ENCODE measurements at places on chromosomes 5 and 9. TPM values are rescaled to one million over a fixed set of nuclear protein-coding genes. Genes with fewer than 3 reads are reported as not detected.
A peak's percentile ranks its signal among the peaks of the same experiment; 100 is the strongest.

The ADAMTS16 gene
- not detected for total RNA-seq

GRCh38 chr9:83403527-83404238 is 134.5 kb downstream of the FRMD3 start:
- no peak for DNase-seq

The SLC6A18 gene
- not detected for total RNA-seq

DNA sequence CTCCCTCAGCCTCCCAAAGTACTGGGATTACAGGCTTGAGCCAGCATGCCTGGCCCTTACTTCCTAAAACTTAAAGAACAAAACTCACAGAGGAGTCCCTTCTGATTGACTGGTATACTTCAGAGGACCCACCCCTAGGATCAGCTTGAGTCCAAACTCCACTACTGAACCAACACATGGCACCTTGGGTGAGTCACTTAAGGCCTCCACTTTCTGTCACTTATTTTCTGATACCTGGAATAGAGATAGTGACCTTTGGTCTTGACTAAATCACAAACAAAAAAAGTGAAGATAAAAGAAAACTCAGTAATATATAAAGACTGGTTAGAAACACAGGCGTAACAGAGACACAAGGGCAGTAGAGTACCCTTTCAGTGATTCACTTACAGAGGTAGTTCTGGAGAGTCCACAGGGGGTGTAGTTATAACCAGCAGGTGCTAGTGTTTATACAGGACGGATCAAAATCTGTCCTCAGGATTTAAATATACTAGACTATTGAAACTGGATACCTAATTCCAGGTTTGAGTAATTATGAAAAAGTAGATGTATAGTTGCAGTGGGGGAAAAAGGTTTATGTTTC is 274.3 kb upstream of the ANKRD55 start:
- DNase-seq: no peak

The EFNA5 gene
- total RNA-seq: 51.2 TPM

DNA sequence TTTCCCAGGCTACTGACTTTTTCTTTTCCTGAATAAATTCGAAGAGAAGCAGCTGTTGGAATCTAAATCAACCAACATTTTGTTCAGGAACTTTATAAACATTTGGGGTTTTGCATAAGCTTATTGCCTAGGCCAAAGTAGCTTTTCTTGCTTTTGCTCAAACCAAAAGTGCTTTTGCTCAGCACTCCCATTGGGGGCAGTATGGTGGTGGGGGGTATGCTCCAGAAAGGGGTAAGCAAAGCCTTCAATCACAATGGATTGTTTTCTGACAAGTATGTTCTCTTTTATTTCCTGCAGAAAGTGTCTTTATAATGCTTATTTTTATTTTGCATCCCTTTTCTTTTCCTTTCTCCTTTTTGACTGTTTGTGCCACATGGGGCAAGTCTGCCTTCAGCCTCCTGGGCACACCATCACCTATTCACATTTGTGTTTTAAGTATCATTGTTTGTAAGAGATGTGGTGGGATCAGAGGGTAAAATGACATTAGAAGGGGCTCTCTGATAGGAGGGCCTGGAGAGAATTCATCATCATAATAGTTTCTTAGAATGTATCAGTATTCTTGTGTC is 86.0 kb downstream of the PRDM6 start:
- no peak for DNase-seq

DNA sequence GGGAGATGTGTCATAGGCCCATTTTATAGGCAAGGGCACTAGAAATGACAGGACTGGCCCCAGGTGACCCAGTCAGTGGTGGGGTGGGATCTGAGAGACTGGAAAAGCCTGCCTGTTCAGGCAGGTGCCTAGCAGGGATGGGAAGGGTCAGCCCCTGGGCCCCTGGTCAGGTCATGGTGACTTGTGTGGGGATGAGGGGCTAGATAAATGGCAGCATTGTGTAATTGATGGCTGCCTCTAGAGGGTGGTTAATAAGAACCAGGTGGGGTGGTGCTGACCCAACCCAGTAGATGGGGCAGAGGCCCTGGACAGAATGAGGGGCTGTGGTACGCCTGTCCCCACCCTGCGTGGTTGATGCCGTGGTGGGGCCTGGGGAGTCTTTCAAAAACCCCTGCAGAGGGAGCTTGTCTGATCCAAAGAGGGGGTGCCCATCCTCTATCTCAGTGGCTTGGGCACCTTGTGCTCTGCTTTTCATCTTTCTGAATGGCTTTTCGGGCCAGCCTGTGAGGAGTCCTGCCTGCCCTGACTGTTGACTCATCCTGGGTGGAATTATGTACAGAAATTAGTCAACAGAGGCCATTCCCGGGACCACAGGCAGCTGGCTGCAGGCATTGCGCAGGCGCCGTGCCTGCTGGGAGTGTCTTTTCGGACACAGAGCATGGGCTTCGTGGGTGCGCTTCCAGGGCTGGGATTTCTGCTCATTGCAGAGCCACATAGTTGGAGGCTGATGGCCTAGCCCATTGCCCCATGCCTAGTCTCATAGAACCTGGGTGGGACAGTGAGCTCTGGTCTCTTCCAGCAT is 93.6 kb upstream of the PITX1 start:
- DNase-seq: peak; percentile 98

DNA sequence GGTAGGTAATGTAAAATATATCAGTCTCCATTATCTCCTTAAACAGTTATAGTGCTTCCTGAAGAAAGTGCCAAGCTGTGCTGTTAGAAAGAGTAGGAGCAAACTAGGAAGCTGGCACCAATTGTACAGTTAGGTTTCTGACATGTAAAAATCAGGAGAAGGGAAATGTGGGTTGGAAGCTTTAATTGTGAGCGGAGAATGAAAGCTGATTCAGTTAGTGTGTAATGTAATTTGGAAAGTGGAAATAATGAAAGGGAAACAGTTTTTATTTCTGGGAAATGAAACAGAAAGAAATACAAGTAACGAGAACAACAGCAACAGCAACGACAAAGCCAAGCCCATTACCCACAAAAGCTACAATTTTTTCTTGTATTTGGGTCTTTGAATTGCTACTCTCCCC is 48.8 kb upstream of the JAK2 start:
- no peak for DNase-seq

DNA sequence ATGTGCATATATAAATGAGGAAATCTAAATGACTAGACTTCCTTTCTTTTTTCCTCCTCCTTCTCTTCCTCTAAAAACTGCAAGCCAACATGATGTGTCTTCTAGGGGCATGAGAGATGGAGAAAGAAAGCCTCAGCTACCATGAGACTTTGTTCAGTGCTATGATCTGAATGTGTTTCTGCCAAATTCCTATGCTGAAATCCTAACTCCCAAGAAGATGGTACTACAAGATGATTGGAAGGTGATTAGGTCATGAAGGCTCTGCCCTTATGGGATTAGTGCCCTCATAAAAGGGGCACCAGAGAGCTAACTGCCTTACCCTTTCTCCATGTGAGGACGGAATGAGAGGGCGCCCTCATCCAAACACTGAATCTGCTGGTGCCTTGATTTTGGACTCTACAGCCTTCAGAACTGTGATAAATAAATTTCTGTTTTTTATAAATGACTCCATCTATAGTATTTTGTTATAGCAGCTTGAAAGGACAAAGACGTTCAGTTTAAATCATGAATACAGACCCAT is 72.2 kb upstream of the IL6ST start:
- no peak for DNase-seq

DNA sequence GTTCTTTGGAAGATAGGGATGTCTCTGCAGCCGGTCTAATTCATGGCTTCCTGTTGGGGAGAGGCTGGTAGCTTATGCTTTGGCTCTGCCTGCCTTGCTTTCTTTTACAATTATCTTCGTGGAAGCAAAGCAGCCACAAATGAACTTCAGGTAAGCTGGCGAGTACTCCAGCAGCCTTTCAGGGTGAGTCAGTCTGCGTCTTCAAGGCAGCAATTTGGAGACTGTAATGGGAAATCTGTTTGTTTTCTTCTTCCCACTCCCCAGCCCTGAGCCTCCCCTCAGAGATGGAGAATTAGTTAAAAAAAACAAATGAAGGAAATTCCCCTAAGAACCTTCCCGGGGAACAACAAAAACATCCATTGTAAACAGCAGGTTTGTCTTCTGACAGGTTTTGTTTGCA is 100.1 kb downstream of the PSAT1 start:
- DNase-seq: no peak

DNA sequence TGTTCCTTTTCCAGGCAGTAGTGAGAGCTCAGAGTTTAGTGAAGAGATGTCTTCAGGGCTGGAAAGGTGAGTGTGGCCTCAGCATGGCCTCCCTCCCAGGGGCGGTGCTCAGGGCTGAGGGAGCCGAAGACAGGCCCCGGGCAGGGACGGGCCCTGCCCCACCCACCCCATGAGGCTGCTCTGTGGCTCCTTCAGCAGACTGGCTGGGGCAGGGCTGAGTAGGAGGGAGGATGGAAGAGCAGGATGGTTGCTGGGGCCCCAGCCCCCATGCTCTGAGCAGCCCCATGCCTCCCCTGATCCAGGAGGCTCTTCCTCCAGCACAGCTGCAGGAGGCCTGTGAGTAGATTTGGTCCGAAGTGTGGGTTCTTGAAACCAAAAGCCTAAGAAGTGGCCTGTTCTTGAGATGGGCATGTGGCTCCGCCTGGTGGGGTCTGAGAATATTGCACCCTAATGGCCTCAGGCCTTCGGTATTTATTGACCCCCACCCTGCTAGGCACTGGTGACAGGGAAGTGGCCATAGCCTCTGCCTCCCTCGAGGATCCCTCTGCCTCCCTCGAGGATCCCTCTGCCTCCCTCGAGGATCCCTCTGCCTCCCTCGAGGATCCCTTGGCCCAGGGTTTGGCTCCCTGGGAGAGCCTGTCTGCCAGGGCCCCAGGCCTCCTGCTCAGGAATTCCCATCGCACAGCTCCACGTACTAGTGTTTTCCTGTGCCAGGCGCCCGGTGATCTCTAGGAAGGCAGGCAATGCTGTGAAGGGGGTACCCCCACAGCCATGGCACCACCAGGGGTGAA is 65.4 kb upstream of the GARNL3 start:
- DNase-seq: peak; percentile 79

The OR1K1 gene
- total RNA-seq: not detected

GRCh38 chr5:33170411-33170810 is 270.4 kb upstream of the TARS1 start:
- DNase-seq: no peak

DNA sequence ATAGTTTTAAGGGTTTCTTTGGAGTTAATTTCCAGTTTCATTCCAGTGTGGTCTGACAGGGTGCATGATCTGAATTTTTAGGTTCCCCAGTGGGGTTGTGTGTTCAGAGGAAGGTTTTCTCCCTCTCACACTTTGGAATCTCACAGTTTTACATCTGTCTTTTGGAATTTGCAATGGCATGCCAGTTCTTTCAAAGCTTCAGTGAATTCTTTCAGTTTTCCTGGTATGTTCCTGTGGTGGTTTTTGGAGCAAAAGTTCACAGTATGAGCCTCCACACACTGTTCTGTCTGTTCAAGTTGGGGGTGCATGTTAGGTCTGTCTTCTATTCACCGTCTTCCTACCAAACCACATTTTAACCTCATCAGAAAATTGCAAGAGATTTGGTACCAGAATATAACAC is 624.2 kb downstream of the KCTD16 start:
- DNase-seq: no peak

DNA sequence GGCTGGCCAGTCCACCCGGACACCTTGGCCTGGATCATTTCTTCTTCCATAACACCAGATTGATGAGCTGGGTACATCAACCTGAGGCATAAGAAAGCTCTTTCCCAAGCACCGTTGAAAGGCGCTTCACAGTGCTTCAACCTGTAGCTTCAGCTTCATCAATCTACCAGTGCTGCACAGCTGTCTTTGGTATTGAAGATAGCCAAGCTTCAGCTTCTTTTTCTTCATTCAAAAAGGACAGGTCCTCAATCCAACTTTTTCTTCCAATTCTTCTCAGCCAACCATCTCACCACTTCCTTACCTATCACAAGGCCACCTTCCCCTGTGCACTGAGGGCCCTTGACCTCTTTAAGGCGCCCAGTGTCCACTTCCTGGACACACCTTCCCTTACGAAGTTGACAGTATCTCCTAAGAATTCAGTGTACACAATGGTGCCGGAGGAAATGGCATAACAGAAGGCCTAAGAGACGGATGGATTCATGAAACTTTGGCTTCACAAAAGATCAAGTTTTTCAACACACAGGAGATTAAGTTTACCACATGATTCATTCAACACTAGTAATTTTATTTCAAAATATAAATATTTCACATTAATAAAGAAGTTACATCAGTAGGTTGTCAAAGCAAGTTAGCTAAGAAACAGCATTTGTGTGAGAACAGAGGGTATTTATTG is 1.4 kb upstream of the CTNNAL1 start:
- DNase-seq: no peak

- no peak for DNase-seq
These were observed 173.4 kb downstream of the GOLPH3 start for GRCh38 chr5:32000731-32001130.

DNA sequence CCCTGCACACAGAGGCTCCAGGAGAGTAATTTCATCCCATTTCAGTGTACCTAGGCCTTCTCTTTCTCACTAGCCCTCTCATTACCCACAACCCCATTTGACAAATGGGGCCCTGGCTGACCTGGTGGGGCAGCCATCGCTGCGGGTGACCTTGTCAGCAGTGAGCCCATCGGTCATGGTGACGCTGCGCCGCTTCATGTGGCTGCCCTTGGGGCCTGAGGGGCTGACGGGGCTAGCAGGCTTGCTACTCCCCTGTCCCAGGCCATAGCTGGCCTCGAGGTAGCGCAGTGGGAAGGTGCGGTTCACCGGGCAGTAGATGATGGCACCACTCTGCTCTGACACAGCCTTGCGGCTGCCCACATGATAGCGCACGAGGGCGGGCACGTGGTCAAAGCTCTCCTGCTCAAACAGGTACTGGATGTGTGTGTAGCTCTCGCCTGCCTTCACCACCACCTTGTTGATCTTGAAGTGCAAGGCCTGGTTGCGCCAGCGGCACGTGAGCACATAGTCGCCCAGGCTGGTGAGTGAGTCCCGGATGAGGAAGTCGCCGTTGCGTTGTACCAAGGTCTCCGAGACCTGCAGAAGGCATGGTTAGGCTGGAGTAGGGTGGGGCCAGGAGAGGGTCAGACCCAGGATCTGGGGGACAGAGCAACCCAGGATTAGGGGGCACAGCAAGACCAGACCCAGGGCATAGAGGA is 14.1 kb upstream of the TOR2A start:
- no peak for DNase-seq

DNA sequence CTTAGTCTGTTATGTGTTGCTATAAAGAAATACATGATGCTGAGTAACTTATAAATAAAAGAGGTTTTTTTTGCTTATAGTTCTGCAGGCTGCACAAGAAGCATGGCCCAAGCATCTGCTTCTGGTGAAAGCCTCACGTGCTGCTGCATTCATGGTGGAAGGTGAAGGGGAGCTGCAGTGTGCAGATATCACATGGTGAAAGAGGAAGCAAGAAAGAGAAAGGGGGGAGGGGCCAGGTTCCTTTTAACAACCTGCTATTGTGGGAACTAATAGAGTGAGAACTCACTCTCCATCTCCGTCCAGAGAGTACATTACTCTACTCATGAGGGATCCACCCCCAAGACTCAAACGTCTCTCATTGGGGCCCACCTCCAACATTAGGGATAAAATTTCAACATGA is 12.5 kb upstream of the PARP8 start:
- DNase-seq: no peak

- DNase-seq: no peak
These were observed 2.0 kb upstream of the ANP32B start for GRCh38 chr9:97980918-97981845.

The FOXD1 gene
- 46.4 TPM for total RNA-seq

The ZNG1F gene
- total RNA-seq: 30.5 TPM

- no peak for DNase-seq
These were observed 5.2 kb downstream of the CCDC152 start for GRCh38 chr5:42761791-42762190.

The CBY3 gene
- total RNA-seq: not detected

GRCh38 chr5:89246252-89246651 is 363.3 kb upstream of the MEF2C start:
- DNase-seq: no peak

Measured in MCF 10A (cell line).